Activated CD4-positive, CD25-positive, alpha-beta regulatory T cell treated with anti-CD3 and anti-CD28 coated beads, Interleukin-2, amount 50 U/mL, for 16 hours (primary cell): ENCODE measurements at places on chromosomes 7 and 10.
A peak's percentile ranks its signal among the peaks of the same experiment; 100 is the strongest.

GRCh38 chr10:88617772-88618300 is 31.3 kb downstream of the LIPJ start:
- no peak for DNase-seq

DNA sequence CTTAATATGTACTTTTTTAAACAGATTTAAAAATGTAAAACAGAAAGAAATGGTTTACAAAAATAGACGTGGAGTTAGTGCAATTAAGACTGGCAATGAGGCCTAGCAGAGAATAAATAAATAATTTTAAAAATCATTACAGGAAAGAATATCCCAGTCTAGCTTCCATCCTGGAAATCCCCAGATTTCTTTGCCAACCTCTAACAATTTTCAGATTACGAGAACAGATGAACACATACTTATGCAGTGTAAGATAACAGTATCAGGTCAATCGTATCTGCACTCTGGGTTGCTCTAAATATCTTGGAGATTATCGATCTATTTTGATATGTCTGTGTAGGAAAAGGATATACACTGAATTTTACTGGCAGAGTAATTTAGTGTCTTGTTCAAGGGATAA is 210.5 kb downstream of the SEMA3A start:
- DNase-seq, result no peak

DNA sequence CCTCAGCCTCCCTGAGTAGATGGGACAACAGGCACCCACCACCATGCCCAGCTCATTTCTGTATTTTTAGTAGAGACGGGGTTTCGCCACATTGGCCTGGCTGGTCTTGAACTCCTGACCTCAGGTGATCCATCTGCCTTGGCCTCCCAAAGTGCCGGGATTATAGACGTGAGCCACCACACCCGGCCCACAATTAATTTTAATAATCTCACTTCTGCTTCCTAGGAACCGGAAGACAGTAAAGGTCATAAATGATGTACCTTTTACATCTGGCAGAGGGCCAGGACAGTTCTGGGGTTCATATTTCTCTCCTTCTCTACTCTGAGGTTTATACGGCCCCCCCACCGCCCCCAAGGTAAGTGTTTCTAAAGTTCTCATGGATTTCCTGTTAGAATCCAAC is 31.2 kb upstream of the AOAH start:
- DNase-seq, result no peak

DNA sequence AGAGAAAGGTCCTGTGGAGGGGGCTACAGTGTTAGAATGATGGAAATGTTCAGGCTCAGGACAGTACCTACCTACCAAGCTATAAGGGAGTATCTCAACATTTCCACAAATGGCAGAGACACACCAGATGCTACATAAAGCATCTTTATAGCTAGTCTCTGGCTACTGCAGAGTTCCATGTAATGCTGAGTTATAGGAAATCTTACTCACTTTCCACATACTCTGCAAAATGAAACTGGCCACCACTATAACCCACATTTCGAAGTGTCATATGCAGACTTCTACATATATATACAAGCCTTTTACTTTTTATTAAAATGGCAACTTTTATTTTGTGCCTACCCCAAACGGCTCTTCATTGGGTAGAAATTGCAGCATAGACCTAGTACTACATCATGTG is 85.5 kb downstream of the FAS start:
- DNase-seq, result no peak

DNA sequence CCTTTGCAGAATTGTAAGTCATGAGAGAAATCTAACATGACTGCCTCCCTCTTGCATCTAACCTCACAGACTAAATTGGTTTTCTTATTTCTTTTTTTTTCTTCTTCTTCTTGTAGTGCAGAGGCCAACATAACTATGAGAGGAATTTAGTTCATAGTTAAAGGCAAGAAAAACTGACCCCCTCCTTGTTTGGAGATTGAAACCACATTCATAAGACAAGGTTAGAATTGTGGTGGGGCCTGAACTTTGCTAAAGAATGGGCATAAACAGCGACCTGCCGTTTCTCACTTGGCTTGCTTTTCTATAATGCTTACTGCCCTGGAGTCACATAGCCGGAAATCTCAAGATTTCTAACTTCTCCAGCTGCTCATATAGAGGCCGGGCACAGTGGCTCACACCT is 2.4 kb upstream of the POLM start:
- no peak for DNase-seq

GRCh38 chr10:44930904-44931620 is 19.9 kb downstream of the TMEM72 start:
- DNase-seq, result no peak

GRCh38 chr10:4770801-4771553 is 55.0 kb upstream of the AKR1E2 start:
- DNase-seq, result no peak

DNA sequence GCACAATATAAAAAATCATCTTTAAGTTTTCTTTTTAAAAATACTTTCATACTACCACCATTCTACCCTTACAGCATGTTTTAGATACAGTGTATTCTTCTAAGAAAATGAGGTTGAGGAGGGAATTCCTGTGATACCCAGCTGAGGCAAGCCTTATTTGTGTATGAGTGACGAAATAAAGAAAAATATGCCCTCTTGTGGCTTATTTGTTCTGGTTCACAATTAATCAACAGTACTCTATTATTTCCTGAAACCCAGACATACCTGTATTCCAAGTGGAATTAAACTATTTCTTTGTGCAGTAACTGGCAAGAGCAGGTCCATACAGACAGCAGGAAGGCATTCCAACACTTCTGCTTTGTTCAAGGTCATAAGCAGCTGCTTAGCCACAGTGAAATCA is 4.5 kb upstream of the SEMA3D start:
- DNase-seq, result no peak

- no peak for DNase-seq
These were observed 182.5 kb upstream of the AKR1E2 start for GRCh38 chr10:4643471-4643870.

DNA sequence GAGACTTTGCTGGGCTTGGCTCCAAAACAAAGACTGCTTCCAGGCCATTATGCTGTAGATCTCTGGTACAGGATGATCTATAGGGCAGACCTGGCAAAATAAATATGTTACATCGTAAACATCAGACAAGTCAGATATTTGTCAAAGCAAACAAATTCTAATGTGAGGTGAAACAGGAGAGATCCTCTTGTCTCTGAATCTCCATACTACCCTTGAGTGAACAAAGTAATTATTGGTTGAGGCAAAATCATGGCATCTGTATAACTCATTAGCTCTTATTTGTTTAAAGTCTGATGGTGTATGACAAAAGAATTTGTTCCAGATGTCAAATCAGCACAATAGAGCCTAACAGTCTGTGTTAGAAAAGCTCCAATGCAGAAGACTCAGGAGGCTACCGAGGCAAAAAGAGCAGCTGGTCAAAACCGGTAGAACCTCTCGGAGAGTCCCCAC is 1291.5 kb downstream of the TYW1 start:
- no peak for DNase-seq

GRCh38 chr7:48262606-48263310 is 91.5 kb downstream of the ABCA13 start:
- DNase-seq, result no peak

DNA sequence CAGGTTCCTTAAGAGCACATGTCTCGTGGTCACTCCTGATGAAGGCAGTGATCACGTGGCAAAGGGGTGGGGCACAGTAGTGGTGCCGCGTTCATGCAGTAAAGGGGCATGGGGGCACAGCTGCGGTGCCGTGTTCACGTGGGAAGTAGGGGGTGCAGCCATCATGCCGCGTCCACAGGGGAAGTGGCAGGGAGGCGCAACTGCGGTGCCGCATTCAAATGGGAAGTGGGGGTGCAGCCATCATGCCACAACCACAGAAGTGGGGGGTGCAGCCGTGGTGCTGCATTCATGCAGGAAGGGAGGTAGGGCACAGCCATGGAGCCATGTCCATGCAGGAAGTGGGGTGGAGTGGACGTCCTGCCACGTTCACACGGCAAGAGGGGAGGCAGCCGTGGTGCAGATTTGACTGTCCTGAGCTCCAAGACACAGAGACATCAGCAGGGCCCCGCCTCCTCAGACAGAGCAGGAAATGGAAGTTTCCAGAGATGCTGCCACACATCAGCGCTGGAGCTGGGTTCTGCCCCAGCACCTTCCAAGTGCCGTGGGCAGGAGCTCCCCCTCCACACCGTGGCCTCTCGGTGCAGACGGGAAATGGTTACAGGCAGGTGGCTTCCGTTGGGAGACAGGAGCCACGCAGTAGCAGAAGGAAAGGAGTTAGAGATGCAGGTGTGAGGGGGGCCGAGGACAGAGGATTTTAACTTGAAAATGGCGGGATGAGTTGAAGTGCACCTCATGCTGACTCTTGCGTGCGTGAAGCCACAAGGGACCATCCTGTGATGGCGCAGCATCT is 95.0 kb upstream of the DDC start:
- no peak for DNase-seq

DNA sequence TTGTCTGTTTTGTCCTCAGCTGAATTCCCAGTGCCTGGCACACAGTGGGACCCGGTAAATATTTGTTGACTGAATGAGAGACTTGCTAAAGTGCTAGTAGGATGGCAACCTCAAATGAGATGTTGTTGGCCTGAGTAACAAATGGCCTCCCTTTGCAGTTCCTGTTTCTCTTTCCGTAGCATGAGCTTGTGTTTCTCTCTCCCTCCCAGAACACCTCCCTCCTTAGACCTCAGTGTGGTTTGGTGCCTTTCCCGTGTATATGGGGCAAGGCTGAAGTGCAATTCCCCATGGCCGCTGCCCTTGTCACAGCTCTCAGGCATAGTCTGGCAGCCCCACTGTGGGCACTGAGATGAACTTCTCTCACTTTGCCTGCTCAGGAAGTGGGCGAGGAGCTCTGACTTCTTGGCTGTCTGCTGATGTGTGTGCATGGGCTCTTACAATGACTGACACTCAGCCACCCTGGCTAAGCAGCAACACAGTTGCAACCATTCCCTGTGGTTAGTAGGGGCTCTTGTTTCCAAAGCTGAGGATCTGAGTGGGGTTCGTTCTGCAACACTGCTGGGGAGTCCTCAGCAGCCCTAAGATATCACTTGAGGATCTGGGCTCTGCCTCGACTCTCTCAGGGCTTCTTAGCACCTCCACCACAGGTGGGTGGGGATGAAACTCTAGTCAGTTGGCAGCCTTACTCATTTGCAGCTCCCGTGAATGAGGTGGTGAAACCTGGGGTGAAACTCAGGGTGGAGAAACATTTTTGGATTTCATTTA is 136.1 kb downstream of the ICA1 start:
- peak; percentile 55 for DNase-seq

DNA sequence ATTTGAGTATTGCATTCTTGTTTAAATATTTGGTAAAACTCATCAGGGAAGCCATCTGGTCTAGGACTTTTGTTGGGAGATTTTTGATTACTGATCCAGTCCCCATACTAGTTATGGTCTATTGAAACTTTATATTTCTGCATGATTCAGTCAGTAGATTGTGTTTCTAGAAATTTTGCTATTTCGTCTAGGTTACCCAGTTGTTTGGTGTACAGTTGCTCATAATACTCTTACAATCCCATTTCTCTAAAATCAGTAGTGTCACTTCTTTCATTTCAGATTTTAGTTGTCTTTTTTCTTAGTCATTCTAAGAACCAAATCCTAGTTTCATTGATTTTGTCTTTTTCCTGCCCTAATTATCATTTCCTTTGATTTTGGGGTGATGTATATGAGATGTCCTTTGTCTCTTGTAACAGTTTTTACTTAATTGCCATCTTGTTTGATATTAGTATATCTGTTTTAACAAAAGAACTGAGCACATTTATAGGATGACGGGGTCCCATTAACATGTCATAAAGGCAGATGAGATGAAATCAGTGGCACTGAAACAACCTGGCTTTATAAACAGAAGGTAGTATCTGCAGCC is 7.9 kb downstream of the MALSU1 start:
- no peak for DNase-seq

- DNase-seq, result no peak
These were observed 114.4 kb upstream of the CREB5 start for GRCh38 chr7:28297801-28298459.

DNA sequence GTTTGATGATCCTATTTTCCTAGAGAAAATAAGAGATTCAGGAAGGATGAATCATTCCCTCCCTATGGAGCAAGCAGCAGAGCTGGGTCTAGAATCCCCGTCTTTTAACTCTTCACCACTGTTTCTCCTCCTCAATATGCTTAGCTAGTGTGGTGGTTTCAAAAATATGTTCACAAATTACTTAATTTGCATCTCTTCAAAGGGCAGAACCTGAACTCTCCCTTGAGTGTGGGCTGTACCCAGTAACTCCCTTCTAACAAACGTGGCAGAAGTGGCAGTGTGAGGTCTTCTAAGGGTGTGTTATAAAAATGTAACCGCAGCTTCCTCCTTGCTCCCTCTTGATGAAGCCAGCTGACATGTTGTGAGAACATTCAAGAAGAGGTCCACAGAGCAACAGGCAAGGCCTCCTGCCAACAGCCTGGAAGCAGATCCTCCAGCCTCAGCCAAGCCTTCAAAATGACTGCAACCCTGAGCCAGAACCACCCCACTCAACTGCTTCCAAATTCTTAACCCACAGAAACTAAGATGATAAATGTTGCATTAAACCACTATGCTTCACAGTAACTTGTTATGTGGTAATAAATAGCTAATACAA is 36.6 kb downstream of the SRPK2 start:
- DNase-seq, result peak; percentile 34

- DNase-seq, result no peak
These were observed 98.7 kb downstream of the HTR5A start for GRCh38 chr7:155168597-155169480.

DNA sequence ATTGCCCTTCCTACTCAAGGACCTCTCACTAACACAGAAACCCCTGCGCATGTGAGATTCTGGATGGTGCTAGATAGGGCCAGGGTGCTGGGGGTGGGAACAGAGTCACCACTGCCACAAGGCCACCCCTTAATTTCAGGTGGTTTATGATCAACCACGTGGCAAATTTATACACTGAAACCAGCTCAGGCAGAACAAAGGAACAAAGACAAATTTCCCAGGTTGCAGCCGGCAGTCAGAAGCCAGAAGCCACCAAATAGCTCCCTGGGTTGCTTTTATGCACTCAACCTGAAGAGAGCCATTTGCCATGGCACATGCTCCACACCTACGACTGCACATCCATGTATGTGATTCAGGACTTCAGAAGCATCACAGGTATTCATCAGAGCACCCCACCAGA is 2.5 kb downstream of the VOPP1 start:
- DNase-seq, result no peak

GRCh38 chr10:79028056-79028430 is 40.7 kb upstream of the ZMIZ1 start:
- DNase-seq, result no peak

- no peak for DNase-seq
These were observed 35.1 kb upstream of the MTPN start for GRCh38 chr7:136012238-136012637.

- no peak for DNase-seq
These were observed 84.1 kb downstream of the HDAC9 start for GRCh38 chr7:18579698-18580097.

DNA sequence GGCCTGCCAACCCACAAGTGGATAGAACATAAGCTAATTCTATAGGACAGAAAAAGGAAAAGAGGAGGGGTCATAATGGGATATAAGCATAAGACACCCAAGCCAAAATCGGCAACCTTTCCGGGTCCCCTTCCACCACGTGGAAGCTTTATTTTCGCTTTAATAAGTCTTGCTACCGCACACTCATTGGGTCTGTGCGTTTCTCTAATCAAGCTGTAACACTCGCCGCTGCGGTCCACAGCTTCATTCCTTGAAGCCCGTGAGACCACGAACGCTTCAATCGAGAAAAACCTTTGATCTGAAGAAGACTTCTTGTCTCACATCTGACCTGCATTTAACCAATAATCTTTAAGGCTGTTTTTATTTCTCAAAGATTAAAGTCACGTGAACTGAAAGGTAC is 35.8 kb upstream of the HECW1 start:
- no peak for DNase-seq

- DNase-seq, result no peak
These were observed 220.9 kb downstream of the C7orf25 start for GRCh38 chr7:42690794-42691639.
